NB4 (cell line): ENCODE measurements at places on chromosomes 13 and 19.

GRCh38 chr13:102176846-102177245 lies 225.0 kb downstream of the FGF14 start:
- no peak for DNase-seq

DNA sequence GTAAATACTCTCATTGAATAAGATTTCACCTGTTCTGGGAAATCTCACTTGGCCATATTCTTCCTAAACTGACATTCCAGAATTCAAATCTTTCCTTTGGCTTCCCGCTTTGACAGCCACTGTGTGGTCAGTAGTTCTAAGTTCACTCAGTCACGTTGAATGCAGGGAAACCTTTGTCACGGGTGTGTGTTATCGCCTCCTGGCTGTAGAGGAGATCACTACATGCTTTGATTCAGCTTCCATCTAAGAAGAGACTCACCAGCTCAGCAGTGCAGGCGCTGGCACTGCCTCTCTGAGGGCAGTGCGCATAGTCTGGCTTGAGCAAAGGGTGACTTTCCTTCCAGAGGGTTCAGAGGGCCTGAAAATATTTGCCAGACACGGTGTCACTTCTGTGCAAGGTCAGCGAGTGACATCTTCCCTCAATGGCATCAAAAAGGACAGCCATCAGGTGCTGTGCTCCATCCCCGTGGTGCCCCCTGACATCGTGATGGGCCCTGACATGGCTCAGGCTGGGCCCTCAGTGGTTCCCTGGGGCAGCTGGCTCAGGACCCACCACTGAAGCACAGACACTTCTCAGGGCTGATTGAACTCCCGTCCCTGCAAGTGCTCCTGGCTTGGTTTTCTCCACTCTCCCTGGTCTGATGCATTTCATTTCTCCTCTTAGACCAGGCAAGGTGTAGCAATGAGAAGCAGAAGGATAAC lies 635.4 kb upstream of the ARGLU1 start:
- DNase-seq = peak; percentile 43

DNA sequence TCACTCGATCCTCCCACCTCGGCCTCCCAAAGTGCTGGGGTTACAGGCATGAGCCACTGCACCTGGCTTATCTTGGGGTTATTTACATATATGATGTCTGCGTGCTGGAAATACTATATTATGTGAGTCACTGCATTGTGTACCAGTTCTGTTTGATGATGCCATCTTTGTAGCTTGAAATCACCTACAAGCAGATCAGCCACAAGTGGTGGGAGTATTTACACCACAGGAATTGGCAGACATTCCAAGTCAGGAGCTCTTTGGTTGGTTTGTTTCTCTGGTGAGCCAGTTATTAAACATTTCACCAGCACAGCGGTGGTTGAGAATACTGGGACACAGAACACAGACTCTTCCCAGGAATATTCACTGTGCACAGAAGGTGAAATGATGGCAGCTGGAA lies 4.5 kb upstream of the TIMM44 start:
- DNase-seq = no peak

- DNase-seq = no peak
Measured at GRCh38 chr13:27833206-27833605, 40.9 kb downstream of the GSX1 start.

DNA sequence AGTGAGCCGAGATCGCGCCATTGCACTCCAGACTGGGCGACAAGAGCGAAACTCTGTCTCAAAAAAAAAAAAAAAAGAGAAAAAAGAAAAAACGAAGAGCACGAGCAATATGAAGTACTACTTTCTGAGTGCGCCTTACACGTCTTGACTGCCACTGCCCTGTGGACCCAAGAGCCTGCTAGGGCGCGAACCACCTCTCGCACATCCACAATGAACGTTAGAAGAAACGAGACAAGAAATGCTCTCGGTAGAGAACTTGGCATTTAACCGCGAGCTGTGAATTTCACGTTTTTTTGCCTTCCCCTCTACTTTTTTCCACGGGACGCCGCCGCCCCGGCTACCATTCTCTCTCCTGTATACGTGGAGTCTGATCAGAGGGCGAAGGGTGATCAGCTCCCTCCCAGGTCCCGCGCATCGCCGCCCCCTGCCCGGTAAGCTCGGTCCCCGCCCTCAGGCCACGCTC lies 454 bp downstream of the TIMM44 start:
- no peak for DNase-seq
